ENCODE measurements at places on chromosomes 12 and 14.
A peak's percentile ranks its signal among the peaks of the same experiment; 100 is the strongest.

DNA sequence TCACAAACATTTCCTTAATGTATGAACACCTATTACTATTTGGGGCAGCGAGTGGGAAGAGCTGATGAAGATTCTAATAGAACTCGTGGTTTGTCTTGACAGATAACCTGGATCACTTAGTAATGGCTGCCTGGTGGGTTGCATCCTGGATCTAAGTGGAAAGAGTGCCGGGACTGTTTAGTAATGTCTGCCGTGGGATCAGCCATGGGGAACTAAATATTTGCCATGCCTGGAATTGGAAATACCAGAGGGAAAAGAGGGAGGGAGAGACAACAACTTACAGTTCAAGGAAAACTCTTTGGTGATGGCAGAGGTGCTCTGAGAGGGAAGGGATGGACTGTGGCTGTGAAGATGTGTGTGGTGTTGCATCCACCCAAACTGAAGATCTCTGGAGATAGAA lies 21.3 kb upstream of the CCDC63 start:
- DNase-seq = no peak

DNA sequence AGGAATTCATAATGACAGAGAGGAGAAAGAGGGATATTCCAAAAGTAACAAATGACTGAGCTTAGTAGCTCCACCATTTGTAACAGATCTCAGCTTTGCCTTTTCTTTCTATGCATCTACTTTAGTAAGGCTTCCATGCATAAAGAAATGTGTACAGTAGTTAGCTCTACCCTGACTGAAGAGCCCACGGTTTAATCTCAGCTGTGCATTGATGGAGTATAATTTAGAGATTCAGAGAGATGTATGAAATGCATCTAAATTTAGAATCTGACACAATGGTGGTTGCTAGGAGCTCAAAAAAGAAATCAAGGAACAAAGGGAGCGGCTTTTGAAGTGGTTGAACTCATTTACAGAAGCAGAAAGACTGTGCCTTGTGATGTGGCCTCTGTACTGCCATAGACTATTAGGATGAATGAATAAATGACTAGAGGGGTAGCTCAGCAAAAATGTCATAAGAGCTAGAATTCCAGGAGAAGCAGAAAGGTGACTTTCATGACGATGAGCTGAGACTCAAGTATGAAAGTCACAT lies 838.6 kb downstream of the RPS29 start:
- no peak for DNase-seq

DNA sequence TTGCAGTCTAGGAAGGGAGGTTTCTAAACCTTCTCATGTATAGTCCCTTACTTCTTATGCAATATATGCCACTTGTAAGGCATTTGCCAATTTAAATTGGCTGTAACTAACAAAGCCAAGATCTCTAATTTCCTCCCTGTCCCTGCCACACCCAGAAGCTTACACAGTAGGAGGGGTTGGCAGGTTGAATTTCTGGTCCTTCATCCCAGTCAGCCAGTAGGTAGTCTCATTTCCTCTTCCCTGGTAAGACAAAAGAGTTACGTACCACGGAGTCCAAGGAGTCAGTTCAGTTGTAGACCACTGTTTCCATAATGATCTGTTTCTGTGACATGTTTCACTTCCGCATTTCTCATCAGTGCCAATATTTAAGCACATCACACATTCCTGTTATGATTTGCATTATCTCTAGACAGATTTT lies 47.0 kb upstream of the PLBD1 start:
- DNase-seq = no peak

- DNase-seq = no peak
Observed at GRCh38 chr14:22607291-22607690, 9.2 kb downstream of the ABHD4 start.

DNA sequence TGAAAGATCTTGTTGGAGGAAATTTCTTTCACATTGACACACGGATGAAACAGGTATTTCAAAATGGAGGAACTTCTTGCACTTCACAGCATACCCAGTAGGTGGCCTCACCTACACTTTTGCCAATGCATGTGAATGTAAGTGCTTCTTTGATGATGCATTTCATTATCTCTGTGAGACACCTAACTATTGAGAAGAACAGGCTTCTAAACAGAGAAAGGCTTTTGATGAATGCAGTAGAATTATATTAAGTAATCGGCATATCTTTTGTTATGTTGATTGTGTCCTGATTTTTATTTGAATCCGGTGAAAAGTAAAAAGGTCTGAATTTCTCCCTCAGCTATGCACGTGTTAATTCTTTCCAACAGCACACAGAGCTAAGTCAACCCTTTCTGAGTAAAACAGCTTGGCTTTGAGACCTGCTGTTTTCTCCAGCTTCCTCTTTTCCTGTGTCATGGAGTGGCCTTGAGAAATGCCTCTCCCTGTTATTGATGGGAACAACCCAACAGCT lies 399.0 kb downstream of the NAV3 start:
- no peak for DNase-seq

- no peak for DNase-seq
Observed at GRCh38 chr14:74793506-74794155, 30.5 kb downstream of the YLPM1 start.

DNA sequence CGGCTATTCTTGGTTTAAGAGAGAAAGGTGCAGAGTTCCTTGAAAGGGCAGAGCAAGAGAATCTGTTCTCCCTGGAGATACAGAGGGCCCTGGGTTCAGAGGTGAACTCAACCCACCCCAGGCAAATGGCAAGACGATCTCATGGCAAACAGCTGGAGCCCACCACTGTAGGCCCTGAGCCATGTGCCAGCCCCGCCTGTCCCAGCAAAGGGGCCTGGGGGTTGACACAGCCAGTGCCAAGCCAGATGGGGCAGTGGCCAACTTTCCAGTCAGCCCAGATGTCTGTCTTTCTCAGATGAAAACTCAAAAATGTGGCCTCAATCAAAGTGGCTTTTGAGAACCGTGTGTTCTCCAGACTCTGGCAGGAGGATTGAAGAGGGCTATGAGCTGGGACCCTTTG lies 51.8 kb downstream of the ISCA2 start:
- no peak for DNase-seq

DNA sequence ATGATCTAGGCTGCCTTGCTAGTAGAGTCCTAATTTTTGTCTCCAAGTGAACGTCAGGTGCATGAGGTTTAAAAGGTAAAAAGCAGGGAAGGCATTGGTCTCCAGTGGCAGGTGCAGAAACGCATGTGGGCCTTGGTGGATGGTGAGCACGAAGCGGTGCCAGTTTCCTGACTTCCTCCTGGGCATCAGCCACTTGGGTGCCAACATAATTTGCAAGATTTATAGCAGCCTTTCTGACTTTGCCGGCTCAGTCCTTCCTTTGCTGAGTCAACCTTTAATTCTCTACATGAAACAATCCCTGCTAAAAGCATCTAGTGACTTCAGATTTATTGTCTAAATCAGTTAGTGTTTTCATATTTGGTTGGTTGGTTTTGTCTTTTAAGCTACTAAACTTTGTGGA lies 355.7 kb upstream of the TMEM132C start:
- DNase-seq = no peak

DNA sequence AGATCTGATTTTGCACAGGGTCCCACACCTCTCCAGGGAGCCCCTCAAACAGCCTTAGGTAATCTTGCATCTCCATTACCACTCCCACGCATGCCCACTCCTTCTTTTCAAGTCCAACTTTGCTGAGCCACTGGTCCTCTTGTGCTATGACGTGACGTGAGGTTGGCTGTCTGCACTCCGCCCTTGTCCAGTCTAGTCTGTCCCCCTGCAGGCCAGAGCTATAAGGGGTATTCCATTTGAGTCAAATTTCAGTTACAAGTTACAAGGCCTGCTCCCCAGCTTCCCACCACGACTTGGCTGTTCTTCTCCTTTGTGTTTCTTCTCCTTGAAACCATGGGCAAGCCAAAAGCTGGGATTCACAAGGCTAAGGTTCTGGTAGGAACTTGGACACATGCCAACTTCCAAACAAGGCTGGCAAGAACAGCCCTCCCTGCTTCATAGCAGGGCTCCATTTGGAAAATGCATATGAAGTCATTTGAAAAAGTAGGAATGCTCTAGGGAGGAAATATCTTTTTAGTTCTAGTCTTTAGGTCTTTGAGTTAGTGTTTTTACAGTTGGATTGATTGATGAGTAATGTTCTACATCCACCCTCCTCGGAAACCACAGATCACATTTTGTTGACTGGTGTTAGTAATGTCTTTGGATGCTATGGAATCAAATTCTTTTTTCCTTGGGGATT lies 49.1 kb downstream of the KCNA1 start:
- no peak for DNase-seq

DNA sequence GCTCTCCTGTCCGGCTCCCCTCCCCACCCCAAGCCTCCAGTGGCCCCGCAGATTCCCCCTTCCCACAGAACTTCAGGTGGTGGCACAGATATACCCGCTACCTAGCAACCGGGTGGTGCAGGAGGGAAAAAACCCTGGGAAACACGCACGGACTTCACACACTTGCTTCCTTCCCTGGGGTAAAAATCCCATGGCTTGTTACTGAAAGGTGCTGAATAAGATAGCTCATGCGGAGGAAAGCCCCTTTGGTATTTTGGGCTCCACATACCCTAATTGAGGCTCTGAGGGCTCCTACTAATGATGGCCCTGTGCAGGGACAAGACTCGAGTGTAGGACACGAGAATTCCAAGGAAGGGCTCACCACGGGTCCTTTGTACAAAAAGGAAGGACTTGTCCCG lies 869 bp upstream of the RIMBP2 start:
- DNase-seq = no peak

DNA sequence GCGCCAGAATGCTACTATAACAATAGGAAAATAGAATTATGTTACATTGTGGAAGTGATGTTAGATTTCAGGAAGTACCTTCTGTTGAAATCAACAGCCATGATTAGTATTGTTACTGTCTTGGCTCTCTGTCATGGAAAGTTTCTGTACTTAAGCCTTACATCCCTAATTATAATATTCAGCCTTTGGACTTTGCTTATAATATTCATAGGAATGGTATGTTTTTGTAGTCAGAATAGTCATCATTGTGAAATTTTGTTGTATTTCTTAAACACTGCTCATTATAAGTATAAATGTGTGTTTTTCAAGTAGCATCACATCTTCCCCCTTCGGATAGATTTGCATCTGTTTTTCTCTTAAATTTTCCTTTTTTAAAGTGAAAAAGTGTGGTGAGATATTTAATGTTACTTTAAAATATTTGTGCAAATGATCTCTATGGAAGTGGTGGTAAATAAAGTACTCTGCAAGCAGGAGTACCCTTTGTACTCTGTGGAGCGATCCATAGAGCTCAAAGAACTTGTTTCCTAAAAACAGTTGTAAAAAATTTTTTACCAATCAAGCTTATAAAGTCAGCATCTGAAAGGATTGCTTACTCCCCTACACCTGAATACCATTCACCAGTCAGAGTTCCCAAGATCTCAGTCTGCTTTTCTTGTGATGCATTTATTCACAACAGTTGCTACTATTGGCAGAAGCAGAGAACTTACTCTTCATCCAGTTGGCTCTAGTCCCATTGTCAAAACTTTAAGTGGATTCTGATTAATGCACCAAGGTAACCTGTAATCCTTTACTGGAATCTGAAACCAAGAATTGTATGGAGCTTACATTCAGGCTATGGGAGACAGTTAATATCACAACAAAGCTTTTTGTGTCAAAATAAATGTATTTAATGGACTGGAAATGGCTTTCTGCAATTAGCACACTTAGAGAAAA lies 87.8 kb downstream of the RIC8B start:
- no peak for DNase-seq

DNA sequence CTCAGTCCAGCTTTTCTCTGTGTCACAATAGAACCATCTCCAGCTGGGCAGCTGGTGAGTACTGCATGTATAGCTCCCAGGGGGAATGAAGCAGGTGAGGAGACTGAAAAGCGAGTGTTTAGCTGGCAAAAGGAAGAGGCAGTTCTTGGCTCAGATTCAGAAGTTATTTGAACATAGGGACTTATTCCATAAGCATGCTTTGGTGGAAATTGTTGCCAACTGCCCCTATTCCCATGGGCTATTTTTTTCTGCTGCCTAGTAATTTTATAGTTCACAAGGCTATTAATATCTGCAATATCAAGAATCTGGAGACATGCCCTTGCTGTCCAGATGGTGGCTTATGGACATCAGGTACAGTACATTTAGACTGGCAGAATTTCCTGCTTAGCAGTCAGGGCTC lies 1112.7 kb downstream of the LRFN5 start:
- DNase-seq = no peak

DNA sequence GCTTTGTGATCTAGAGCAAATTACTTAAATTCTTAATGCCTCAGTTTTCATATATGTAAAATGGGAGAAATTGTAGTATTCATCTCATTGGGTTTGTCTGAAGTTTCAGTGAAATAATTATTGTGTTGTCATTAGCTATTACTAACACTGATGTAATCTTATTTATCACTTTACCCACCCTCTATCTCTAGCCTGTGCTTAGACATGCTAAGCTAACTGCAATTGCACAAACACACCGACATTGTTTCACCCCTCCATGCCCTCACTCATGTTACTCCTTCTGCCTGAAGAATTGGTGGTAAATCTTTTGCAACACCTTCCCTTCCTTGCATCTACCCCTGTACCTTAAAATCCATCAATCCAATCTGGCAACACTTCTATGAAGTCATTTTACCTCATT lies 241.6 kb downstream of the BCAT1 start:
- DNase-seq = no peak

GRCh38 chr12:87756721-87757120 lies 272.5 kb downstream of the C12orf50 start:
- DNase-seq = no peak

- DNase-seq = no peak
Observed at GRCh38 chr12:46664761-46665287, 161.0 kb downstream of the SLC38A4 start.

- DNase-seq = no peak
Observed at GRCh38 chr12:13702381-13702780, 279.0 kb downstream of the GRIN2B start.

GRCh38 chr14:59540852-59541251 lies 35.8 kb downstream of the CCDC175 start:
- no peak for DNase-seq

DNA sequence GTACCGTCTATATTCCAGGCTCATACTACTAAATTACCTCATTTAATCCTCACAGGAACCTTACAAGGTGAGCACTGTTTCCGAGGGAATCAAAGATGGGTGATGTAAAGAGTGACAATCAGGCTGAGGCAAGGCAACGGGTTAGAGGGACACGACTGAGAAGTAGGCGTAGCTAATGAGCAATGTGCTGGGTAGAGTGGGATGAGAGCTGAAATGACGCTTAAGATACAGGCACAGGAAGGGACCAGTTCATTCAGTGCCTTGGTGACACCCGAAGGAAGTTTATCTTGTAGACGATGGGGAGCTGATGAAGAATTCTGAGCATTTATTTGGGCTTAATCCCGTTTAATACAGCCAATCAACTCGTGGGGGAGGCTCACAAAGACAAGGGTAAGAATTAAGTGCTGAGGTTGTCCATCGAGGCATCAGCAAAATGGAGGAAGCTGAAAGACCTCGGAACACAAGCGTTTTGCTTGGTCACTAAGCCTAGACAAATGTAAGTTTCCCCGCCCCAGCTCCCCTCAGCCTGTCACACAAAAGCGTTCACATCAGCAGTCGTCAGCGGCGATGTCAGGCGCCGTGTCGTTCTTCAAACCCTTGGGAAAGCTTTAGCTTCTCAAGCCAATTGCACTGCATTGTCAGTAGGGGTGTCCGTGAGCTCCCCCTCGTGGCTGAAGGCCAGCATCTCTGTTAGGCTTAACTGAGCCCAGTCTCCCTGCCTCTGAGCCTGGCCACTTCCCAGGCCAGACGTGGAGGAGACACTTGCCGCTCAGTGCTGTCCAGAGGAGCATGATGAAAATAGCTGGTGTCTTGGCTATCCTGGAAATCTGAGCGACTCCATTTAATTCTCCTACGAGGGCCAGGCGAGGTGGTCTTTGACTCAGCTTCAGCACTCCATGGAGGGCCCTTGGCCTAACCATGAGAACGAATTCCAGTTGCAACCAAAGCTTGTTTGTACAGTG lies 288.5 kb upstream of the G2E3 start:
- DNase-seq = peak; percentile 66

GRCh38 chr12:26971963-26972362 lies 33.7 kb downstream of the FGFR1OP2 start:
- DNase-seq = no peak
